ENCODE measurements at places on chromosomes 12 and 14.
A peak's percentile ranks its signal among the peaks of the same experiment; 100 is the strongest.

DNA sequence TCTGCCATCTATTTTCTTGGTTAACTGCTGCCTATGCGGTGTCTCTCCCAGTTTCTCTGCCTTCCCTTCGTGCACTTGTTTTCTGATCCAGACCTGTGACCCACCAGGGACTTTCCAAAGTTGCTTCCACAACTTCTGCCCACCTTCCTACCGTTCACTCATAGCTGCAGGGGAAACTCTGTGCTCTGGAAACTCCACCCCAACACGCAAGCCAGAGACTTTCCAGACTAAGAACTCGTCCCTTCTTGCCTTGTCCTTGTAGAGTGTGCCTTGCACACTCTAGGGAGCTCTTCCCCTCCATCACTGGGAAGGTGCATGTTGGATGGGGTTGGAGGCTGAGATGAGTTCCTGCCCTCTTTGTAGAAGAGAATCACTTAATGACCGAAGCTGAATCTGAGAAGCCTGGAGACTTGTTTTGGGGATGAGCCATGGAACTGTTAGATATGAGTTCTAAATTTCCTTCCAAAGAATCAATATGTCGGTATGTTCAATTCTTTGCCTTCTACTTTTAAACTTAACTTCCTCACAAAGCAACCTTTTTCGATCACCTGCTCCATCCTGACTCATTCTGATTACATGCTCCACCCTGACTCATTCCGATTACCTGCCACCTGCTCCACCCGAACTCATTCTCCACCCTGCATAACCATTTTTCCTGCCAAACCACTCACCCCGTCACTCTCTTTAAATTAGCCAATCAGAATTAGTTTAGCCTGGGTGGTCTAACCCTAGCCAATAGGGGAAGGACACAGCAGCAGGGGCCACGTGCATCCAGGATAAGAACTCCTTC is 82.1 kb upstream of the CAPRIN2 start:
- peaks cover 46% of the 10 kb centered on the region for H3K27me3 ChIP-seq
- no peak overlapping the region for H3K4me3 ChIP-seq
- H3K27ac ChIP-seq, result no peak overlapping the region
- no peaks in the 10 kb centered on the region for H3K4me1 ChIP-seq
- DNase-seq, result no peak
- no peaks in the 10 kb centered on the region for H3K36me3 ChIP-seq

- no peaks in the 10 kb centered on the region for H3K36me3 ChIP-seq
- H3K27me3 ChIP-seq, result no peaks in the 10 kb centered on the region
- no peak overlapping the region for H3K27ac ChIP-seq
- no peak overlapping the region for H3K4me3 ChIP-seq
- DNase-seq, result no peak
- peaks cover 7% of the 10 kb centered on the region for H3K4me1 ChIP-seq
Observed at GRCh38 chr14:90604356-90604755, 207.5 kb downstream of the CALM1 start.

DNA sequence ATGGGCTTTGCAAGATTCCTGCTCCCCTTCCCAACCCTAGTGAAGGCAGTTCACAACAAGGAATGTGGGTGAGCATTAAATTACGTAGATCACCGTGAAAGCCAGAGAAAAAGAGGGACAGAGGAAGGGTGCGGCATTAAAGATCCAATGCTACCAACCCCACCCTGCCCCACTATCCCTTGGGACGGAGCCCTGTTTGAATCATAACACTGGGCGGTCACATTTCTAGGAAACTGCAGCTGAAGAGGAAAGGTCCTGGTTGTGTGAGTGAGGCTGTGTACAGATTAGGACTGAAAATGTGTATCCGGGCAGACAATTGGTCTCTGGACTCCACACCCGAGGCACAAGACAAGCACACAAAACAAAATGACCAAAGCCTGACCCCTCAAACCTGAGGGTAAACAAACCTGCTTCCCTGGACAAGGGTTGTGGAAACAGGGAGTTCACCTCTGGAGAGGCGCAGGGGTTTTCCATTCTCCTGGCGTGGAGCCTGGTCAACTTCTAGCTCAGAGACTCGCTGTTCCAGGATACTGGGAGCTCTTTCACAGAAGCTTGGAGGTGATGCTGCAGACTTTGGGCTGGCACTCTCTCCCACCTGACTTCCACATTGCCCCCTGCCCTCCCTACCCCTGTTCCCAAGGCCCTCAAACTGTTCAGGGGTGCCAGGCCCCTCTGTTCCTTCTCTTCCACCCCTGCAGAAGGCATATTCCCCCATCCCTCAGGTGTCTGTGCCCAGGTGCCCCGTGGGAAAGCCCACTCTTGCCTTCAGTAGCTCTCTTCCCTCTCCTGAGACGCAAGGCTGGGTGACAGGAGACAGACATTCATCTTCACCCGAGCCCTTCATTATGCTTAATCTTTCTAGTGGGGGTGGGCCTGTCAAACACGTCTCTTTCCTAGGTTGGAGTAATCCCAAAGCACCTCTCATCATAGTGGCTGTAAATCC is 16.5 kb downstream of the NINJ2 start:
- H3K27me3 ChIP-seq, result peaks cover 2% of the 10 kb centered on the region
- no peak for DNase-seq
- H3K4me1 ChIP-seq, result peaks cover 11% of the 10 kb centered on the region
- no peak overlapping the region for H3K4me3 ChIP-seq
- H3K36me3 ChIP-seq, result no peaks in the 10 kb centered on the region

DNA sequence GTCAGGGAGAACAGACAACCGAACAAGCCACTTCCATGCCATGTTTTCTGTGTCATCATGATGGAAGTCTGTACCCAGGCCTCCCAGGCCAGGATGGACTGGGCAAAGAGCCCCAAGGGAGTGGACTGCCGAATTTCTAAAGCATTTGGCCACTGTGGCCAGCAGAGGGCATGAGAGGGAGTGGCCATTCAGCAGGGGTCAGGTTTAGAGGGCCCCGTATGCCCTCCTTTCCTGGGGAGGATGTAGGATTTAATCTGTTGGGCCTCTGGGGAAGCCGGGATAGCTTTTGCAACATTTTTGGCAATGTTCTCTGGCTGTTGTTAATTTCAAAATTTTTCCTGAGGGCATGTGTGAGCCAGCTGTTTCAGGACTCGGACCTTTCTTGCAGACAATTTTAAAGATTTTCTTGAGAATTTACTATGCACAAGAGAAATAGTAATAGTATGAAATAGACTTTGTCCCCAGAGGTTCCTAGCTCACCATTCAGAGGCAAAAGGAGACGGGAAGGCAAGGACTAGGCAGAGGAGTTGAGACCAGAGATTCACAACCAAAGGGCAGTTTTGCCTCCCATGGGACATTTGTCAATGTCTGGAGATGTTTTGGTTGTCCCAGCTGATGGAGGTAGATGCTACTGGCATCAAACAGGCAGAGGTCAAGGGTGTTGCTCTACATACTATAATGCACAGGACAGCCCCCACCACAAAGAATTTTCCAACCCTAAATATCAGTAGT is 18.0 kb downstream of the ACACB start:
- no peaks in the 10 kb centered on the region for H3K36me3 ChIP-seq
- H3K27me3 ChIP-seq, result peaks cover 6% of the 10 kb centered on the region
- H3K4me3 ChIP-seq, result no peak overlapping the region
- no peak overlapping the region for H3K27ac ChIP-seq
- no peak for DNase-seq

- H3K36me3 ChIP-seq, result peaks cover 6% of the 10 kb centered on the region
- no peaks in the 10 kb centered on the region for H3K4me1 ChIP-seq
- no peak overlapping the region for H3K27ac ChIP-seq
- H3K4me3 ChIP-seq, result no peak overlapping the region
- DNase-seq, result no peak
- H3K27me3 ChIP-seq, result no peaks in the 10 kb centered on the region
Observed at GRCh38 chr12:65217086-65217485, 47.7 kb downstream of the LEMD3 start.

GRCh38 chr12:4244868-4245267 is 28.7 kb upstream of the CCND2 start:
- no peaks in the 10 kb centered on the region for H3K4me1 ChIP-seq
- DNase-seq, result no peak
- no peaks in the 10 kb centered on the region for H3K27me3 ChIP-seq
- H3K36me3 ChIP-seq, result no peaks in the 10 kb centered on the region
- H3K27ac ChIP-seq, result no peak overlapping the region

DNA sequence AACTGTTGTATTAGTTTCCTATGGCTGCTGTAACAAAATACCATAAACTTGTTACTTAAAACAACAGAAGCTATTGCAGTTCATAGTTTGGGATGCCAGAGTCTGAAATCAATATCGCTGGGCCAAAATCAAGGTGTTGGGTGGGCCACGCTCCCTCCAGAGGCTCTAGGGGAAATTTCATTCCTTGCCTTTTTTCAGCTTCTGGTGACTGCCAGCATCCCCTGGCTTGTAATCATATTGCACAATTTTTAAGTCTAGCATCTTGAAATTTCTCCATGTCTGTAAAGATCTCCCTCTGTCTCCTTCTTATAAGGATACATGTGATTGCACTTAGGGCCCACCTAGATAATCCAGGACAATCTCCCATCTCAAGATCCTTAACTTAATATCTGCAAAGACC is 48.8 kb upstream of the GARIN6 start:
- DNase-seq, result no peak
- no peak overlapping the region for H3K27ac ChIP-seq
- no peaks in the 10 kb centered on the region for H3K36me3 ChIP-seq
- no peaks in the 10 kb centered on the region for H3K4me1 ChIP-seq

- DNase-seq, result no peak
- H3K4me1 ChIP-seq, result no peaks in the 10 kb centered on the region
- no peak overlapping the region for H3K27ac ChIP-seq
- no peaks in the 10 kb centered on the region for H3K36me3 ChIP-seq
Observed at GRCh38 chr14:40219032-40219431, 786.8 kb upstream of the FBXO33 start.

DNA sequence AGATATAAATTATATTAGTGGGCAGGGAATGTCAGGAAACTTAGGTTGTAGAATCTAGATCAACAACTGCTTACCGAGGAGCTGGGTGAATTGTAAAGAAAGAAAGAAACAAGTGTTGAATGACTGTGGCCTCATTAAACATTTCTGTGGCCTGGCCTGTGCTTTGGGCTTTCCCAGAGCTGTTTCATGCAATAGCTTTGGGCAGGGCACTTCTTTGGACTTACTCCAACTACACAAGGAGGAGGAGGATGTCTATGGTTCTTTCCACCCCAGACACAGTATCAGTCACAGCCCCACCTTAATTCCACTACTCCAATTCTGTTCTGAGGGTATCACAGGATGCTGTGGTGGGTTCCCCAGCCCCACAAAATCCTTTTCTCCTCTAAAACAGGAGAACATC is 38.0 kb downstream of the DPF3 start:
- peaks cover 2% of the 10 kb centered on the region for H3K36me3 ChIP-seq
- no peaks in the 10 kb centered on the region for H3K27me3 ChIP-seq
- peaks cover 2% of the 10 kb centered on the region for H3K4me1 ChIP-seq

DNA sequence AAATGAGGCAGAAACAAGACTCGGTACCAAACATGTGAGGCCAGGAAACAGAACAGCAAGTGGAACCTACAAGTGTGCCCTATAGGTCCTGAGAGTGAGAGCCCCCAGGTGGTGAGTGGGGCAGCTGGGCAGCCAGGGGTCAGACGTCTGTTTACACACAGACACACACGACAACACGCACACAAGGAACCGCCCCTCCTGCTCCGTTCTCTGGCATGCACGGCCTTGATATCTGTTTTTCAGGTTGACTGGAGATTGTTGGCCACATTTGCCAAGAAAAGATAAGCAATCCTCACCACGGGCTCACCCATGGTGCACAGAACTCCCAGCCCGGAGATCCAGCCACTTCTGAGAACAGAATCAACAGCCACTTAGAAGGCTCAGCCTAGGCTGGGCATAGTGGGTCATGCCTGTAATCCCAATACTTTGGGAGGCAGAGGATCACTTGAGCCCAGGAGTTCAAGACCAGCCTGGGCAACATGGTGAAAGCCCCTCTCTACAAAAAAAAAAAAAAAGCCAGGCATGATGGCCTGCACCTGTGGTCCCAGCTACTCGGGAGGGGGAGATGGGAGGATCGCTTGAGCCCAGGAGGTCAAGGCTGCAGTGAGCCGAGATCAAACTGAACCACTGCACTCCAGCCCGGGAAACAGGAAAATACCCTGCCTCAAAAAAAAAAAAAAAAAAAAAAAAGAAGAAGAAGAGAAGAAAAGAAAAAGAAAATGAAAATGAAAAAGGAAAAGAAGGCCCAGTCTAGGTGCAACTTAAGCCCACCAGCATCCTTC is 19.4 kb upstream of the EIF5 start:
- peaks cover 5% of the 10 kb centered on the region for H3K27me3 ChIP-seq
- peaks cover 3% of the 10 kb centered on the region for H3K4me1 ChIP-seq
- no peak overlapping the region for H3K4me3 ChIP-seq
- no peaks in the 10 kb centered on the region for H3K36me3 ChIP-seq
- DNase-seq, result no peak

GRCh38 chr14:60649875-60650372 is 647 bp upstream of the SIX1 start:
- H3K4me3 ChIP-seq, result peak overlapping the region; percentile 74
- H3K4me1 ChIP-seq, result peaks cover 10% of the 10 kb centered on the region
- no peaks in the 10 kb centered on the region for H3K27me3 ChIP-seq
- H3K27ac ChIP-seq, result peak overlapping the region; percentile 46

DNA sequence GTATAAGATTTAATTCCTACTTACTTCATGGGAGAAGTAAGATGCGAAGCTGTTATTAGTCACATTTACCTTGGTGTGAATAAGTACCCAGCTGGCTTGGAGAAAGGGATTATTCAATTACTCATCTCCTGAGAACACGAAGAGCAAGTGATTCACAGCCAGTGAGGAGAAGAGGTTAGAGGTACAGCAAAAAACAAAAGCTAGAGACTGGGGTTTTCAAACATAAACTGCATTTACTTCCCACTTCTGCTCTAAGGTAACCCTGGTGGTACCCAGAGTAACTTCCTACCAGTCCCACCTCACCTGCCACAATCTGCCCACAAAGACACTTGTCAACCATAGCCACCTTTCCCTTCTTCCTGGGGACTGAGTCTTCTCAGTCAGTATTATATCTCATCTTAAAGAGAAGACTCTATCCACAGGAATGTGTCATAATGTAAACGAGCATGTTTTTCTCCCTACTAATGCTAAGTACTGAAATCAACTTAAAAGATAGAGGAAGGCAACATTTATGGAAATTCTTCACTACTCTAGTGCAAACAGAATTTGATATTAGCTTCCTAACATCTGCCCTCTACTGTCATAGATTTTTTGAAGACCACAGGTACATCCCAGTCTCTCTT is 6.0 kb upstream of the IL22 start:
- 0 out of 2 replicates have a peak overlapping the region, but pooled peaks have one; percentile 35 for H3K27ac ChIP-seq
- no peak overlapping the region for H3K4me3 ChIP-seq
- no peaks in the 10 kb centered on the region for H3K27me3 ChIP-seq

GRCh38 chr12:117282490-117282889 is 78.9 kb downstream of the NOS1 start:
- no peak for DNase-seq
- H3K27ac ChIP-seq, result no peak overlapping the region
- H3K36me3 ChIP-seq, result no peaks in the 10 kb centered on the region
- no peak overlapping the region for H3K4me3 ChIP-seq
